Frontal cortex (tissue), 4 donors: ENCODE measurements at places on chromosomes 7 and 10.

DNA sequence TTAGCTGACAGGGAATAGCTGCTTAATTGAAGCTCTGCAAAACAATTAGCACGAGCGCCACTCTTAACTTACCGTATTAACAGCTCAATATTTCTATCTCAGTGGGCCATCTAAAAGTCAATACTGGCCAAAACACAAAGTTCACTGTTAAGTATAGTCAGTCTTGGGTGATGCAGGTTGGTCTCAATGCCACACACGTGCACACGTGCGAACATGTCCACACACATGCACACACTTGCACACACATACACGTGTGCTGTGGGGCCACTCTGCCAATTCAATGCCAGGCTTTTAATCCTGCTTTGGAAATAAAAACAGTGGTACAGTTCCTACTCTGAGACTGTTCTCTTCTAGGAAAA, 105.1 kb downstream of the GRB10 start:
- no peak for DNase-seq

- DNase-seq, result no peak
Observed at GRCh38 chr7:152677808-152678670, 2.1 kb upstream of the XRCC2 start.

GRCh38 chr7:158494162-158494586, 93.4 kb downstream of the PTPRN2 start:
- no peak for DNase-seq

- DNase-seq, result peak; percentile 77
Observed at GRCh38 chr10:69413221-69413865, 3.4 kb downstream of the TACR2 start.

- no peak for DNase-seq
Observed at GRCh38 chr10:129040377-129040776, 426.7 kb upstream of the MGMT start.

GRCh38 chr10:63767138-63767801, 246.1 kb downstream of the REEP3 start:
- DNase-seq, result no peak

DNA sequence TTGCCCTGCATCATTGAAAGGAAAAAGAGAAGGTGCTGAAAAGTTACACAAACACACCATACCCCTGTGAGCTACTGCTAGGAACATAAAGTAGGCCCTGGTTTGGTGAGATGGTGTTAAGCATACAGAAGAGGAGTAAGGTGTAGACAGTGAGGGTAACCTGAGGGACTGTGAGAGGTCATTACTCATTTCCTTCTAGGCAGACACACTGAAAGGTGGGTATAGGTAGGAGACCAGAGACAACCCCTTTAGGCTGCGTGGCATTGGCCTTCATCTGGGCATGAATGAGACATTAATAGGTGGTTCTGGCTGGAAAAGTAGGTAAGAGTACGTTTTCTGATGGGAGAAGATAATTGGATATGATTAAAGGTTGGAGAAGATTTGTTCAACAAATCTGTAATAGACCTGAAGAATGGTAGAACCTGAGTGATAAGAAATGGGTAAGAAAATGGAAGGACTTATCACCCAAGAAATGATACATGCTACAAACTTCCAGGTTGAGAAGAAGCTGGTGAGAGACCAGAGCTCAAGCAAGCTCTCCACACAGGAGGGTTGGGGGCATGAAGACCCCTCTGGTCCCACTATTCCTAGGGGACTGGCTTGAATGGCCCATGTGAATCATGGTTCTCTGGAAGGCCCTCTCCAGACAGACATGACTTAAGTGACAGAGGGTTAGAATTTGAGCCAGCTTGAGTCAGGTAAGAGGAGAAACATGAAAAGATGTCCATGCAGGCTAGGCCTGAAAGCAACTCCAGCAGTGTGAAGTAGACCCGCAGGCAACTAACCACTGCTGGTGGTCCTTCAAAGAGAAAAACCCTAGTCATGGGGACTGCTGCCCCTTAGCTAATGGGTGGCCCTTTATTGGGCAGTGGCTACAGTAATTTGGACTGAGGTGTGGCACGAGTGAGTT, 3.8 kb downstream of the COMTD1 start:
- no peak for DNase-seq

- no peak for DNase-seq
Observed at GRCh38 chr10:106917452-106918055, 247.0 kb downstream of the SORCS1 start.
